ENCODE measurements at places on chromosomes 4 and X.

DNA sequence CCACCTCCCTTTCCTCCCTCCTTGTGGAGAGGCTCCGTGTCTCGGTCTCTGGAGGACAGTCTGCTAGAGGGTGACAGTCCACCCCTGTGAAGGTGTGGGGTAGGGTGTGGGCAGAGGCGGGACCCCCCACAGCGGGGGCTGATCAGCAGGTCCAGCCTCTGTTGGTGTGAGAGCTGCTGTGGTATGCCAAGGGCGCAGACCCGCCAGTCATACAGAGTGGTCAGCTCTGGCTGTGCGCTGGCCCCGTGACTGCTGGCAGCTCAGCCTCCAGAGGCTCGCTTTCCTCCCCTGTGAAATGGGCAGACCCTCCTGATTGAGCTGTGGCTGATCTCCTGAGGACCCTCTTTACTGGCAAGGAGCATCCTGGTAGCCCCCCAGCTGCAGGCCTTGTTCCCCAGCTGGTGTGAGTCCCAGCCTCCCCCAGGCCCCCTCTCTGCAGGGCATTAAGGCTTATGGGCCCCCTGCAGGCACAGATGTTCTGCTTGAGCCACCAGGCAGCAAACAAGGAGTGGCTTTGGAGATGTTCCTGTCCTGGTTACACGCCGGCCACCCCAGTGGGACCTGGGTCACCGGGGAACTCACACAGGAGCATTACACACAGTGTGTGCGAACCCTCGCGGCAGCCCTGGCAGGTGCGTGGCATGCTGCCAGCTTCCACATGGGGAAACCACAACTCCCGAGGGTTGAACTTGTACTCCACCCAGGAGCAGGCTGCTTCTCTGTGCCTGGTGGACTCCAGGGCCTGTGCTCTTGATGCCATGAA, 76.8 kb downstream of the PPP2R2C start:
- peaks cover 8% of the 10 kb centered on the region for H3K4me1 ChIP-seq
- H3K36me3 ChIP-seq: no peaks in the 10 kb centered on the region
- H3K27ac ChIP-seq: no peak overlapping the region
- peaks cover 43% of the 10 kb centered on the region for H3K27me3 ChIP-seq
- H3K4me3 ChIP-seq: no peak overlapping the region
- DNase-seq: no peak

DNA sequence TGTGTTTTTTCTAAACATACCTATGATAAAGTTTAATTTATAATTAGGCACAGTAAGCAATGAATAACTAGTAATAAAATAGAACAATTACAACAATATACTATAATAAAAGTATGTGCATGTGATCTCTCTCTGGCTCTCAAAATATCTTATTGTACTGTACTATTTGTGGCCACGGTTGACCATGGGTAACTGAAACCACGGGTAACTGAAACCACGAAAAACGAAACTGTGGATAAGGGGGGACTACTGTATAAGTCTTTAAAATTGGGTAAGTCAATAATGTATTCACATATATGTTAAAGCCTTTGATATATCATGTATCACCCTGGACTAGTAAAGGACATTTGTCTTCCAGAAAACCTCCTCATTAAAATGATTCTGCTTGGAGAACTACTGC, 20.0 kb downstream of the TMEM154 start:
- H3K36me3 ChIP-seq: no peaks in the 10 kb centered on the region
- H3K27ac ChIP-seq: no peak overlapping the region
- no peaks in the 10 kb centered on the region for H3K27me3 ChIP-seq
- DNase-seq: no peak
- peaks cover 10% of the 10 kb centered on the region for H3K4me1 ChIP-seq

GRCh38 chr4:173505924-173506518, 24.0 kb downstream of the HAND2 start:
- H3K4me1 ChIP-seq: no peaks in the 10 kb centered on the region
- peak; percentile 21 for DNase-seq
- H3K36me3 ChIP-seq: no peaks in the 10 kb centered on the region
- H3K27me3 ChIP-seq: peaks cover 42% of the 10 kb centered on the region

DNA sequence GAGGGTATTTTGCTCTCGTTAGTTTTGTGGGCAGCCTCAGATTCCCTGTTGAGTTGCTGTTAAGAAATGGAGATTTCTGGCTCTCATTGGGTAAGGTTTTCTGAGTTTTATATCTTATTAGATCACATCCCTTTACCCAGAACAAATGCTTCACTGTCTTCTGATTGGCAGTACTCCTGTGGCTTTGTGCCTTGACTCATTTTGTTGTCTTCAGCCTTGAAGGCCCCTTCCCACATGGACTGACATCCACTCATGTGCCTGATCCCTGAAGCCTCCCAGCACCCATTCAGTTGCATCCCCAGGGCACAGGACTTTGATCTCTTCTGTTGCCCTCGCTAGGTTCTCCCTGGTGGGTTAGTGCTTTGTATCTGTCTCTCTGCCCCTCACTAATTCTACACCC, 10.4 kb downstream of the MED28 start:
- no peak overlapping the region for H3K4me3 ChIP-seq
- H3K36me3 ChIP-seq: peaks cover 39% of the 10 kb centered on the region
- H3K27ac ChIP-seq: no peak overlapping the region

DNA sequence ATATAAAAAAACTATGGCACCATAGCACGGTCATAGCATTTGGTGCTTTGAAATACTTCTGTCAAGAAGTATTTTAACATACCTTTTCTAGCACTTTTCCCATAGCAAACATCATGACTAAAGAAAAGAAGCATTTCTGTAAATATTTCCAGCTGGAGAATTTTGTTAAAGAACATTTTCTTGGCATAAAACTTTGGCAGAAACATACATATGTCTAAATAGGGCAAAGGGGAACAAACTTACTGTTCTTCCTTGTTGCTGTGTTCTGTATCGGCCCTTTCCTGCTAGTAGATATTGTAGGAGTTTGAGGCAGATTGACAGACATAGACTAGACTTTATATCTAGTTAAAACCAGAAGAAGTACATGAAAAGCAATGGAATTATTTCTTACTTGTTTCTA, 2368.5 kb downstream of the PCDH7 start:
- H3K27ac ChIP-seq: no peak overlapping the region
- no peaks in the 10 kb centered on the region for H3K27me3 ChIP-seq
- H3K4me3 ChIP-seq: no peak overlapping the region
- H3K36me3 ChIP-seq: no peaks in the 10 kb centered on the region
- H3K4me1 ChIP-seq: no peaks in the 10 kb centered on the region

DNA sequence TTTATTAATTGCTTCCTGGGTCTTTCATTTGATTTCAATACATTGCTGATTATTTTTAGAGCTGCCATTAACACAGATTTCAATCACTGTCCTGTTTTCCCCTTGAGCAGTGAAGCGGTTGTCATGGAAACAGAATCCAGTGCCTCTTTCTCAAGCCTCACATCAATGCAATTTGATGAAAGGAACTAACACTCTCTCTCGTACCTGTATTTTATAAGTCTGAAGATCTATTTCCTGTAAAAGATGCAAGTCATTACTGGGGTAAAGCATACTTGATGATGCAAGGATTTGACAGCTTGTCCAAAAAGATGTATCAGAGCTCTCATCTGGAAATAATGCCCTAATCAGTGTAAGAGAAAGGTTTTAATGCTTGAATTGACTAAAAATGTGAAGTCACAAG, 17.9 kb upstream of the GASK1B start:
- no peak overlapping the region for H3K4me3 ChIP-seq
- no peak overlapping the region for H3K27ac ChIP-seq
- no peaks in the 10 kb centered on the region for H3K4me1 ChIP-seq
- H3K27me3 ChIP-seq: no peaks in the 10 kb centered on the region
- no peak for DNase-seq
- H3K36me3 ChIP-seq: peaks cover 16% of the 10 kb centered on the region

DNA sequence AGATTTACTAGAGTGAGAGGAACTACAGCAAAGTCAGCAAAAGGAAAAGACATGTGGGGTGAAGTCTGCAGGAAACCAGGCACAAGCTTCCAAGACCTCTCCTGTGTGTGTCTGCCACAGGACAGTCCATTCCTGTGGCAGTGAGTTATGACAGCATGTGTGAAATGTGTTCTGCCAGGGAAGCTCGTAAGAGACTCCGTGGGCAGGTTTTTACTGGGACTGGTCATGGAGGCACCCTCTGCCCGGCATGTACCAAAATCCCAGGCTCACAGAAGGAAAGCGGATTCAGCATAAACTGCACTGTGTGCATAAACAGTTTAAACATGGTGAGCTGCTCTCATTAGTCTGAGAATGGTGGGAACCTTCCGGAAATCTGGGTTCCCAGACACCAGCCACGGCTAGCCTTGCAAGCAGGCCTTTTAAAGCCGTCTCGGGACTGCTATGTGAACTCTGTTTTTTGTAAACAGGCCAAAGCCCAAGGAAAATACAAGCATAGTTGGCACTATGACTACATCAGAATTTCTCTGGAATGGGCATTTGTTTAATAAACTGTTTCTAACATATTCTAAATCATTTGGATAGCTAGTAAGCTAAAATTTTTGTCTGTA, 288.5 kb downstream of the TENM3 start:
- no peak overlapping the region for H3K27ac ChIP-seq
- no peaks in the 10 kb centered on the region for H3K4me1 ChIP-seq
- H3K27me3 ChIP-seq: no peaks in the 10 kb centered on the region
- no peak overlapping the region for H3K4me3 ChIP-seq
- no peaks in the 10 kb centered on the region for H3K36me3 ChIP-seq

- H3K36me3 ChIP-seq: no peaks in the 10 kb centered on the region
- H3K4me3 ChIP-seq: no peak overlapping the region
- no peaks in the 10 kb centered on the region for H3K4me1 ChIP-seq
Observed at GRCh38 chr4:117224256-117224655, 138.9 kb upstream of the TRAM1L1 start.

DNA sequence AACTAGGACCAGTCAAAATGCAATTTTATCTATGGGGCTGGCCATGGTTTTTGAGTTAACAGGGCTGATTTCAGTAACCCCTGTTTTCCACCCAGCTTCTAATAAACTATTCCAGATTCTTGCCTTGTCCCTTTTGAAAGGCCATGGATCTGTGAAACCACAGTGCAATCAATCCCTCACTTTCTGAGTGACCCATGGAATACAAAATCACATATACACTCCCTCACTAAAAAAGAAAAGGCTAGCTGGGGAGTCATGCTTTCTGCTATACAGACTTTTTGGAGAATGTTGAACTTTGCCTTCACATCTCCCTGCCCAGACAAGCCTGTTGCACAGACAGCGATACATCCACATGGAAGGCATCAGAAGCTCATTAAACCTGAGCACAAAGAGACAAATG, 47.9 kb downstream of the MAD2L1 start:
- no peak for DNase-seq
- H3K4me3 ChIP-seq: no peak overlapping the region
- no peaks in the 10 kb centered on the region for H3K27me3 ChIP-seq

DNA sequence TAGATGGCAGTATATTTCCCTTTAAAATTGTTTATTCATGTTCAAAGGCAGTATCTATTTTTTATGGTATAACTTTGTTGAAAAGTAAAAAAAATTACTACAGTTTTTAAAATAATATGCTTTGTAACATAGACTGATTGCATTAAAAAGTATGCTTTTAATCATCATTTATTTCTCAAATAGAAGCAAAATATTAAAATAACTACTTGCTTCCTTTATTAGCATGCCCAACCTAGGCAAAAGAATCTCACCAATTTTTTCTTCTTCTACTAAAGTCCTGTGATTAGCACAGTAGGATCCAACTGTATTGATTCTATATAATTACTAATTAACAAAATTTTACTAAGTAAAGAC, 69.6 kb upstream of the NFKB1 start:
- no peaks in the 10 kb centered on the region for H3K36me3 ChIP-seq
- no peak for DNase-seq
- H3K4me3 ChIP-seq: no peak overlapping the region
- no peaks in the 10 kb centered on the region for H3K27me3 ChIP-seq
- H3K4me1 ChIP-seq: peaks cover 18% of the 10 kb centered on the region
- peak overlapping the region; percentile 49 for H3K27ac ChIP-seq

Data from HepG2 (cell line).